ENCODE measurements at places on chromosomes 6 and 20. TPM values are rescaled to one million over a fixed set of nuclear protein-coding genes. Genes with fewer than 3 reads are reported as not detected.

LPIN3 gene
- 42.9 TPM for total RNA-seq

DNA sequence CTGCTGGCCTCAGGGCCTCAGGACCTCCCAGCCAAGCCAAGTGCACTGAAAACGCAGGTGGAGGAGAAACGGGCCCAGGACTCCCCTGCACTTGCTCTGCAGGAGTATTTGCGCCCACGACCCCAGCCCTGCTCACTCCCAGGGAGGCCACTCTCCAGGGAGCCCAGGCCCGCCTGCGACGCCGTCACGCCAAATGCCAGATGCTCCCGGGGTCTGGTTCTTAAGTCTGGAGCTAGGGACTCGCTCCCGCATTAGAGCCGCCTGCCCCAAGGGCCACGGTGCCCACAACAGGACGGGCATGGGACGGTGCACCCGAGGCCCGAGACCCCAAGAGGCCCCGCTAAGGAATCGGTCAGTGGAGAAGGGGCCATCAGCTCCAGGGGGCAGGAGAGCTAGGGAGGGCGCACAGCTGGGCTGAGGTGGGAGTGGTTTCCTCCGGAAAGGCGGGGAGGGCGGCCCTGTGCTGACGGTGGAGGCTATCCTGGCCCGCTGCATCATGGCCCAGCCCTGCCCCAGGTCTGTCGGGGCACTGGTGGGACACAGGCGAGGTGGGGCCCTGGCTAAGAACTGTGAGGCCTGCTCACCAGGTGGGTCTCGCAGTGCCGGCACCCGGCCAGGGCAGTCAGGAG lies 44.1 kb upstream of the CHRNA4 start:
- DNase-seq: no peak

POU5F1 gene
- 2.4 TPM for total RNA-seq

DNA sequence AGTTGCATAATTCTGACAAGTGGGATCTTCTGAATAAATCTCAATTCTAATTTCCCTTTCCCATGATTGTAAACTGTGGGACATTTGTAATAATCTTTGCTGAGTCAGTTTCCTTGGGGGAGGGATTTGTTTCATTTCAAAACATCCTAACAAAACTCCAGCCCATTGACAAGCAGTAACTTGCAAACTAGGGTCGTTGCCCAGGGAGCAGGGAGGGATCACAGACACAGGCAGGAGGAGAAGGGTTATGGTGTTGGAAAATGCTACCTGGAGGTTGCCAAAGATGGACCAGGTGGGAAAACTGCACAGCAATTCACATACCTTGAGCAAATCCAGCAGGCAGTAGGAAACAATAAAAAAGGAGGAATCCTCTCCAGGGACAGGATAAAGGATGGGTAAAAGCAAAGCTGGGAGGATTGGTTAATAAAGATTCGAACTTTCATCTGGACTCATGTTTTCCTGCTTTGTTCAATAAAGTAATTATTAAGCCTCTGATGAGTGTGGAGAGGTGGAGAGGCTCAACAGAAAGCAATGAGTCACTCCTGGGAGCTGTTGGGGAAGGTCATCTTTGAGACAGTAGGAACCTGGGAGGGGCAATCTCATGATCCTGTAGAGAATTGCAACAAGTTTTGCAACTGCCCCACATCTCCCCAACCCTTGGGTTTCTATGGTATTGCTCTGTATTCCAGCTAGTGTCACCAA lies 87.3 kb upstream of the AKIRIN2 start:
- no peak for DNase-seq

CRISP3 gene
- total RNA-seq: not detected

- no peak for DNase-seq
Measured at GRCh38 chr20:54257071-54257816, 49.4 kb downstream of the PFDN4 start.
